ENCODE measurements at places on chromosomes 1 and 21.

- DNase-seq = no peak
Measured at GRCh38 chr1:13667691-13668090, 32.3 kb upstream of the PRDM2 start.

DNA sequence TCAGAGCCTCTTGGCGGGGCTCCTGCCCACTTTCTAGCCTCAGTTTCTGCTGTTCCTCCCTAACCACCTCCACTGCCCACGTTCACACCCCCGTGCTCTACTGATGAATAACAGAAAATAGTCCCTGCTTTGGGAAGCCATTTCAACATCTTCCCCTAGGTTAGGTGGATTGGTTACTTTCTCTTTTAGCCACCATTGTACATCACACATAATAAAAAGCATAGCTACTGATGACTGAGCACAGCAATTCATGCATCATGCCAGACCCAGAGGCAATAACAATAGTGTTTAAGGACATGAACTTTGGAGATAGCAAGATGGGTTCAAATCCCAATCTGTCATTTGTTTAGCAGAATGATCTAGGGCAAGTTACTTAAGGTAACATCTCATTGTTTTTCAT lies 74.6 kb downstream of the COLGALT2 start:
- DNase-seq = no peak

GRCh38 chr1:14756589-14757285 lies 158.3 kb downstream of the KAZN start:
- DNase-seq = no peak

DNA sequence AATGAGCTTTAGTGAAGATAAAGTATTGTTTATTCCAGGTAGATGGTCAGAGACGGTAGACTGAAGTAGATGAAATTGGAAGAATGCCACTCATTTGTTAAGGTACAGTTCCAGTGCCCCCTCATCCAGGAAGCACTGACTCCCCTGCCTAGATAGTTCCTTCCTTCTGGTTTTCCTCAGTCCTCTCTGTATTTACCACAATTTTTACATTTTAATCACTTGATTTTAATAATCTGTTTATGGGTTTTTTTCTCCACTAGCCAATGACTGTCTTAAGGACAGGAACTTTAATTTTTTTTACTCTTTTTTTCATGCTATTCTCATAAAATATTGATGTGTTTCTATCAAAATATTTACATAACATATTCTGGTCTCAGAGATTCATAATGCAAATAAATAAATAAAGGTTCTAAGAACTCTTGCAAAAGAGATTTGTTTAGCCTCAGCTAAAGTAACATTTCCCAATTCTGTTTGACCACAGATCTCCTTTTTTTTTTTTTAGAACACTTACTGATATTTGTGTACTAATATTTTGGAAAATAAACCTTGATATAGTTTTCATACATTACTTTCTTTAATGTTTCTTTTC lies 651.6 kb downstream of the PLPP3 start:
- no peak for DNase-seq

- no peak for DNase-seq
Measured at GRCh38 chr1:101371259-101371658, 134.4 kb downstream of the S1PR1 start.

DNA sequence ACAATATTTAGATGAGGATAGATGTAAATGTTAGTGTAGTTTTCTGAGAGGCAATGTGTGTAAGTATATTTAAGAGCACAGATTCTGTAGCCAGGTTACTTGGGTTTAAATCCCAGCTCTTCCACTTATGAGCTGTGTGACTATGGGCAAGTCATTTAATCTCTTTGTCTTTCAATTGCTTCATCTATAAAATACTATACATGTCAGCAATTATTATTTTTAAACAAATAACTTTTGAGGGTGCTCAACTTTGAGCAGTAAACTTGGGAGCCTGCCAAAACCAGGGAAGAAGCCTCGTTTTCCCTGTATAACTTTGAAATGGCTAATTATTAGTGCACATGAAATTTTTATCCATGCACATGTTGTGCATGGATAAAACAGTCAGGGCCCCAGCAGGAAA lies 222.8 kb downstream of the FOXD2 start:
- no peak for DNase-seq

DNA sequence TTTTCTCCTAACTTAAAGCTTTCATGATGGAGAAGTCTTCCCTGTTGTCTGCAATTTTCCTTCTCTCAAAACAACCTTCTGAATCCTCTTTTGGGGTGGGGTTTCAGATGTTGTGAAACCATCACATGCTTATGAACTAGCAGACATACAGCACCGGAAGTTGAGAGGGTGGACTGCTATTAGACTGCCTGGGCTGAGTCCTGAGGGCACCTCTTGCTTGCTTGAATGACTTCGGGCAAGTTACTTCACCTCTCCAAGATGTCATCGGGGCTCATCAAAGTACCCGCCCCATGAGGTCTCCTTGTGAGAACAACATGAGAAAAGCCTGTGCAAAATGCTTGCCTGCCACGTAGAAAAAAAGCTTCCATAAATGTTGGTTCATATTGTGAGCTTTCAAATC lies 89.6 kb downstream of the CCDC185 start:
- DNase-seq = no peak

DNA sequence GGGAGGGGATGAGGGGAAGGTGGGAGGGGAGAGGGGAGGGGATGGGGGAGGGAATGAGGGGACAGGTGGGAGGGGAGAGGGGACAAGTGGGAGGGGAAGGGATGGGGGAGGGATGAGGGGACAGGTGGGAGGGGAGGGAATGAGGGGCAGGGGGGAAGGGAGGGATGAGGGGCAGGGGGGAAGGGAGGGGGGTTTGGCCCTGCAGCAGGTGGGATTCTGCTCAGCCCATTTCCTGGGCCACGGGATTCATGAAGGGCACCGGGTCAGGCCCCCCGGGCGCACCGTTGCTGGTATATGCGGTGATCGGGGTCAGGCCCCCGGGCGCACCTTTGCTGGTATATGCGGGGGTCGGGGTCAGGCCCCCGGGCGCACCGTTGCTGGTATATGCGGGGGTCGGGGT lies 15.1 kb upstream of the SAMD11 start:
- no peak for DNase-seq

GRCh38 chr1:44436401-44437106 lies 31.5 kb downstream of the RNF220 start:
- peak; percentile 10 for DNase-seq

- DNase-seq = no peak
Measured at GRCh38 chr1:86245566-86246190, 89.1 kb upstream of the COL24A1 start.

DNA sequence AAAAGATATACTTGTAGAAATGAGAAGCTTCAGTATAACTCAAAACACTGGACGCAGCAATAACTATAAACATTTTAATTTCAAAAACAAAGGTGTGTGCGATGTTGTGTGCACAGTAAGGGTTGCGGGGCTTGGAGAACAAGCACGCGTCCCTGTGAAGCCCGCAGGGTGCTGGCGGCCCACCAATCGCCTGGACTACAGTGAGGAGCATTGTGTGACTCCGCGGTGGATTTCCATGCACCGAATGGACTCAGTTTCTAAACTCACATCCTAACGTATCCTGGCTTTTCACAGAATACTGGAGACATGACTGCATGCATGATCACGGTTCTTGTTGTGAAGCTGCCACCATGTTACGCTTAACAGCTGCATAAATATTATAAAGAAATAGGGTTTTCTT lies 33.0 kb downstream of the NTPCR start:
- no peak for DNase-seq

- no peak for DNase-seq
Measured at GRCh38 chr1:24504560-24504959, 1.9 kb downstream of the RCAN3 start.

- no peak for DNase-seq
Measured at GRCh38 chr1:156815307-156815826, 1.3 kb downstream of the SH2D2A start.

DNA sequence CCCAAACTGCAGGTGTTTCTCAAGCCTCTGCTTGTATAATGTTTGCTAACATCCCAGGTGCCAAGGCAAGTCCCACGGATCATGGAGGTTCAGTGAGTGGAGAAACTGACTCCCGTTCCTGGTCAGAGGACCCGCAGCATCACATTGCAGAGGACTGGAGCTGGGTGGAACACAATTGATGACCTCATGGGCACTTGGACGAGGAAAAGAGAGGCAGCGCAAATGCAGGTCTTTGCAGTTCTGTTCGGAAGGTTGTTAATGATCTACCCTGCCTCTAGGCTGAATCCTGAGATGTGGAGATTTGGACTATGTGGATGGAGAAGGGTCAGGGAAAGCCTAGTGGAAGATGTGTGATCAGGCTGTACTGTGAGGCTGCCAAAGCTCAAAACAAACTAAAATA lies 192.9 kb downstream of the DUSP10 start:
- no peak for DNase-seq

GRCh38 chr1:121519042-121519755 lies 334.4 kb downstream of the SRGAP2C start:
- DNase-seq = no peak

GRCh38 chr1:93827633-93828366 lies 51.2 kb downstream of the DNTTIP2 start:
- peak; percentile 58 for DNase-seq

- no peak for DNase-seq
Measured at GRCh38 chr1:204469304-204469703, 25.3 kb downstream of the PIK3C2B start.

DNA sequence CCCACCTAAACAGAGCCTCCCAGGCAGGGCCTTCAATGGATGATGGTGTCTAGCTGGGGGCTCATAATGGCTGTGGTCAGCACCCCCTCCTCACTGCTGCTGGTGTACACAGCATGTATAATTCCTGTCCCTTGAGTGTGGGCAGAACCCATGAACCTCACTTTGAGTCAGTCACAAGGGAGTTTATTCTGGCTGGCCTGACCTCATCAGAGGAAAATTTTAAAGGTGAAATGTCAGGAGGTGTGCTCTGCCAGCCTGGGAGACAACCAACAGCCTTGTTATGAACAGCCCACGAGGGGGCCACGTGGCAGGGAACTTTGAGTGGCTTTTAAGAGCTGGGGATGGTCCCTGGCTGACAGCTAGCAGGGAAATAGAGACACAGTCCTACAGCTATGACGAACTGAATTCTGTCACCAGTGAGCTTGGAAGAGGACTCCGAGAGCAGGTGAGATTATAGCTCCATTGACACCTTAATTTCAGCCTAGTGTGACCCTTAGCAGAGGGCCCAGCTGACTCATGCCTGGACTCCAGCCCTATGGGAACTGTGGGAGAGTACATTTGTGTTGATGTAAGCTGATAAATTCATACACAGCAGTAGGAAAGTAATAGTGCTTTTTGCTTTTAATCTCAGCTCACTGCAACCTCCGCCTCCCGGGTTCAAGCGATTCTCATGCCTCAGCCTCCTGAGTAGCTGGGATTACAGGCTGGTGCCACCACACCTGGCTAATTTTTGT lies 73.5 kb upstream of the RUNX3 start:
- no peak for DNase-seq

- no peak for DNase-seq
Measured at GRCh38 chr1:69523032-69523431, 44.7 kb upstream of the LRRC7 start.

DNA sequence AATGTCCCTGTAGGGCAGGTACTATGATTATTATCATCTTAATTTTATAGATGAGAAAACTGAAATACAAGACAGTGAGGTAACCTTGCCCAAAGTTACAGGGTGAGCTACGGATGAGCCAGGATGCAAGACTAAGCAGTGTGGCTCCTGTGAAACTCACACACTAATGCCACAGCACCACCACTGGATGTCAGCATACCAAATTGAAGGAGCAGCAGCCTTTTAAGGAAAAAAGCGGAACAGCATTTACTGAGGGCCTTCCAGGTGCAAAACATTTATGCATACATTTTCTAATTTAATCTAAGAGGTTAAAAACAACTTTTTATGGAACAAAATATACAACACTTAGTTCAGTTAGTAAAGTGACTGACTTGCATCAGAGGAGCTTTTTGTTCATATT lies 41.7 kb downstream of the SEC16B start:
- no peak for DNase-seq

Data from SJCRH30 (cell line).